ENCODE measurements at places on chromosomes 7 and 10.

DNA sequence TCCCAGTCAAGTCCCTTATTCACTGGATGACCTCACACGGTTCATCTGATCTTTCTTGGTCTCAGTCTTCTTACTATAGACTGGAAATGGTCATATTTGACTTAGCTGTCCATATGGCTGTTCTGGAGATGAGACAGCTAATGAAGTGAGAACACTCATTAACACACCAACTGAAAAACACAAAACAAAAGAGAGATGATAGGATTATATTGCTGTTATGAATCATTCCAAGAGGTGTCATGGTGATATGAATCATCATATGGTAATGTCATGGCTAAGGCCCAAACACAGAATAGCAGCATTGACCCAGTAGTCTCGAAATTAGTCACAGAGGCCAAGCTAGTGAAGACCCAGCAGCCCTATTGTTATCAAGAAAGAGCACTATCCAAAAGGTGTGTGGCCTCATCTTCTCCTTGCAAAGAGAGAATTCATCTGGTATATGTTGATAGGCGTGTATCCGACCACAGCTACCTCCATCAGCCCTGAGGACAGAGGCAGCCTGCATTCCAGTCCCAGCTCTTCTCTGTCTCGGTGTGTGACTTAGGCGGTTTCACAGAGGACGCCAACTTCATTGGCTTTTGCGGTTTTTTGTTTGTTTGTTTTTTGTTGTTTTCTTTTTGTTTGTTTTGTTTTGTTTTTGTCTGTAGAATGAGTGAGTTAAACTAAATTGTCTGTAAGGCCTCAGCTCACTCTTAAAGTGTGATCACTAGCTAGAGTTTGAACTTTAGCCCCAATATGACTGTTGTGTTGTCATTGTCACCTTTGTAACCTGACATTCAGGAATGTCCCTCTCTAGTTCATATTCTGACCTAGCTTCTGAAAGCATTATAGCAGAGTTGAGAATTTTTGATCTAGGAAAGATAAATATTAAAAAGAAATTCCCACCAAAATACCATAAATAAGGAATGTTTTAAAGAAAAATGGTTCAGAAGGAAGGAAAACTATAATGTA, 97.4 kb upstream of the PDCD4 start:
- DNase-seq = peak; percentile 82

DNA sequence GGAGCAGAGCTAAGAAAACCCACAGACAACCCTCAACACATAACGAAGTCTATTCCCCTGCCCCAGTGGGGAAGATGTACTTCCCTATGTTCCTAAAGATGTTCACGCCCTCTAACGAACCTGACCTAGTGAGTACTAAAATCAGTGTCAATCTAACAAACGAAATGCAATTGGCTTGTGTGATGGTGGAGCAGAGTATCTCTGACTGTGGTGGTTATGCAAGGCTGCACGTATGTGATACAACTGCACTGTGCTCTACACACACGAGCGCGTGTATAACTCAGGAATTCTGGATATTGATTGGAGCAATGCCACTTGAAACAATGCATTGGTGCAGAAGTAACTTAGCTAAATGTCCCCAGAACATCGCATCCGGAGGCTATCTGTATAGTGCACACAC, 1.3 kb downstream of the ANKRD16 start:
- no peak for DNase-seq

- peak; percentile 27 for DNase-seq
Measured at GRCh38 chr7:71752171-71752935, 620.4 kb downstream of the GALNT17 start.

- no peak for DNase-seq
Measured at GRCh38 chr10:125201108-125201524, 40.8 kb upstream of the CTBP2 start.

DNA sequence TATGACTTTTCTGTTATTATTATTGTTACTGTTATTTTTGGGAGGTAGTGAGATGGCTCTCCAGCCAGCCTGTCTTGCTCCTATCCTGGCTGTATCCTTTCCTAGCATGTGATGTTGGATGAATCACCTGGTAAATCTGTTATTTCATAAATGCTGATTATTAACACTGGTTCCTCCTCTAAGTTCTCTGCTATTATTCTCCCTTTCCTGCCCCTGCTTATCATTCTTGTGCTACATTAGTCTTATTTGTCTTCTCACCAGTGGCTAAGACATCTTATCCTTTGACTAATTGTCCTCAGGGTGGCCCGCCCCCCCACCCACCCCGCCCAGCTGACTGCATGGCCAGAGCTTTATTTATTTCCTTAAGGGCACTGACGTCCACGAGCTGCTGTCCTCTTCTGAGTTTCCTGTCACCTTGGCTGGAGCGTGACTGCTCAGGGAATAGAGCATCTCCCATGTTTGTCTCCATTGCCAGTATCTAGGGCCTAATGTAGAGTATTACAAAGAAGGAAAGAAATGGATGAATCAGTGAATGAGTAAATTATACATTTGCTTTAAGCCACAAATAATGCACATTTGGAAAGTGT, 110.1 kb upstream of the KLF6 start:
- DNase-seq = no peak

GRCh38 chr10:126928274-126928673, 23.0 kb downstream of the DOCK1 start:
- no peak for DNase-seq

DNA sequence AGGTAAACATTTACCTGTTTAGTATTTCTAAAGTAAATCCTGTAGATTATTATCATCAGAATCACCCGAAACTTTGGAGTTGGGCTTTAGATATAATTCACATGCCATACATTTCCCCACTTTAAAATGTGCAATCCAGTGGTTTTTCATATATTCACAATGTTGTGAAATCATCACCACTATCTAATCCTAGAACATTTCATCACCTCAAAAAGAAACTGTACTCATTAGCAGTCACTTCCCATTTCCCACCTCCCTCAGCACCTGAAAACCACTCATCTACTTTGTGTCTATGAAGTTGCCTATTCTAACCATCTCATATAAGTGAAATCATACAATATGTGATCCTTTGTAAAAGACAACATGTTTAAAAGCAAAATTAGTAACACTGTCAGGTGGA, 182.6 kb downstream of the FZD1 start:
- no peak for DNase-seq

DNA sequence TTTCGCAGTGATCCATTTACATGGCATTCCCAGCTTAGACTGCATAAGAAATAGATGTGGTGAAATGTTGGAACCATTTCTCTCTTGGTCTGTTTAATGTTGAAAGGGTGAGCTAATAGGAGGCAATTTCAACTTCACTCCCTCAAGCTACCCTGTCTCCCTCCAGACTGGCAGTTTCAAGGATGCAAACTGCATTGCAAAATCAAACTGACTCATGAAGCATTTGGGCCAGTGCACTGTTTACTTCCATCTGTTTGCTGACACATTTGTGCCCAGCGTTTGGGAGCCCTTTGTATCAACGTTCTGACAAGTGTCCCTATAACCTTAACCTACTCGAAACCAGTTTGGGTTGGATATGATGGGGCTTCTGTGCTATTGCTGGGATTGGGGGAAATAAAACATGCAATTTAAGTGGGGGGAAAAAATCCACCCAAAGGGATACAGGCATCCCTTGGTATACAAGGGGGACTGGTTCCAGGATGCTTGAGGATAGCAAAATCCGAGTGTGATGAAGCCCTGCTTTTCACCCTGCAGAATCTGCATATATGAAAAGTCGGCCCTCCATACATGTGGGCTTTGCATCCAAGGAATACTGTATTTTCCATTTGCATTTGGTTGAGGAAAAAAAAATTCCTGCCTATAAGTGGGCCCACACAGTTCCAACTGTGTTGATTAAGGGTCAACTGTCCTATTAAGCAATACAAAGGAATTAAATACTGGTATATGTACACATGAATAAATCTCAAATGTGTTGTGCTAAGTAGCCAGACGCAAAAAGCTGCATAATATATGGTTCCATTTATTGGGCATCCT, 15.6 kb downstream of the RHEB start:
- DNase-seq = no peak

DNA sequence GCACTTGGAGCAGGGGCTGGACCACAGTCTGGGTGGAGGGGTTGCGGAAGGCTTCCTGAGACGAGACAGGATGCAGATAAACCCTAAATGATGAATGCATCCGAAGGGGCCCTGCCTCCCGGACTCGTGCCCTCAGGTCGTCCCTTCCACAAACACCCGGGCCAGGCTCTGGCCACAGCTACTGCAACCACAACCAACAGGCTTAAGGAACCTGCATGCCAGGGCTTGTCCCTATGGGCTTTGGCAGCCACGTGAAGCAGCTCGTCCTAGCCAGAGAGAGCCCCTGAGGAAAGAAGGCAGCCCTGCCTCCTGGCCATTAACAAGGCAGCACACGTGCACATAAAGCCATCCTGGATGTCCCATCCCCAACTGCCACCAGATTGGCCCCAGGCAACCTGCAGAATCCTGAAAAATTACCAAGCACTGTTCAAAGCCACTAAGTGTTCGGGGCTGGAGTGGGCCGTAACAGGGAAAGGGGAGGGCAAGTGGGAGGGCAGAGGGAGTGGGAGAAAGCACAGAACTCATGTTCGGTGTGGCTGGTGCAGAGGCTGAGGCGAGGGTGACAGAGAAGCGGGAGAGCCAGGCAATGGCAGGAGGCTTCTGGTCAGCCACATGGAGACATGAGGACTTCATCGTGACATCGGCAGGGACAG, 62.7 kb downstream of the MAD1L1 start:
- DNase-seq = no peak

DNA sequence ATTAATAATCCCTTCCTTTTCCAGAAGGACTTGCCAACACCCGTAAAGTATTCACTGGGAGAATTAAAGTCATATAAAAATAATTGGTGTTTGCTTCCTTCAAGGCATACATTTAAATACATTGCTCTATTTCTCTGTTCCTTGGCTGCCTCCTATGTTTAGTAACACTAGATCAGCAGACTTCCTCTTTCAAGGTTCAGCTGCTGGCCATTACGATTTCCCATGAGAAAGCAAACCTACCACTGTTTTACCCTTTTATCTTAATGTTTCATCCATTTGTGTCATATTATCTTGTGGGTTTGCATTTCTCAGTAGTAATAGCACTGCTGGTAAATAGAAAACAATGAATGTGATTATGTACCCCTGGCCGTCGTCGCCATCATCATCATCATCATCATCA, 313.8 kb upstream of the BMPER start:
- no peak for DNase-seq

DNA sequence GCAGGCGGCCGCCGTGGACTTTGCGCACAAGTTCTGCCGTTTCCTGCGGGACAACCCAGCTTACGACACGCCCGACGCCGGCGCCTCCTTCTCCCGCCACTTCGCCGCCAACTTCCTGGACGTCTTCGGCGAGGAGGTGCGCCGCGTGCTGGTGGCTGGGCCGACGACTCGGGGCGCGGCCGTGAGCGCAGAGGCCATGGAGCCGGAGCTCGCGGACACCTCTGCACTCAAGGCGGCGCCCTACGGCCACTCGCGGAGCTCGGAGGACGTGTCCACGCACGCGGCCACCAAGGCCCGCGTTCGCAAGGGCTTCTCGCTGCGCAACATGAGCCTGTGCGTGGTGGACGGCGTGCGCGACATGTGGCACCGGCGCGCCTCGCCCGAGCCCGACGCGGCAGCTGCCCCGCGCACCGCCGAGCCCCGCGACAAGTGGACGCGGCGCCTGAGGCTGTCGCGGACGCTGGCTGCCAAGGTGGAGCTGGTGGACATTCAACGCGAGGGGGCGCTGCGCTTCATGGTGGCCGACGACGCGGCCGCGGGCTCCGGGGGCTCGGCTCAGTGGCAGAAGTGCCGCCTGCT, 14.1 kb downstream of the SH2B2 start:
- no peak for DNase-seq

DNA sequence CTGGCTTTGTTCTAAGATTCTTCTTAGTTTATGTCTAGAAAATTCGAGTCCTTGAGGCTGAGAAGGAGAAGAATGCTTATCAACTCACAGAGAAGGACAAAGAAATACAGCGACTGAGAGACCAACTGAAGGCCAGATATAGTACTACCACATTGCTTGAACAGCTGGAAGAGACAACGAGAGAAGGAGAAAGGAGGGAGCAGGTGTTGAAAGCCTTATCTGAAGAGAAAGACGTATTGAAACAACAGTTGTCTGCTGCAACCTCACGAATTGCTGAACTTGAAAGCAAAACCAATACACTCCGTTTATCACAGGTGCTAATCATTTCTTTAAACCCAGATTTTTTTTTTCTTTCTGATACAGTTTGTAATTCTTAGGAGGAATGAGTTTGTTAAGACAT, 6.7 kb downstream of the CEP55 start:
- no peak for DNase-seq

GRCh38 chr10:71964098-71964742, at the start of gene CHST3:
TSS of gene CHST3 (plus strand) at chr10:71964395. CDS start at chr10:72005843, 41,448 bp downstream.
- no peak for DNase-seq

DNA sequence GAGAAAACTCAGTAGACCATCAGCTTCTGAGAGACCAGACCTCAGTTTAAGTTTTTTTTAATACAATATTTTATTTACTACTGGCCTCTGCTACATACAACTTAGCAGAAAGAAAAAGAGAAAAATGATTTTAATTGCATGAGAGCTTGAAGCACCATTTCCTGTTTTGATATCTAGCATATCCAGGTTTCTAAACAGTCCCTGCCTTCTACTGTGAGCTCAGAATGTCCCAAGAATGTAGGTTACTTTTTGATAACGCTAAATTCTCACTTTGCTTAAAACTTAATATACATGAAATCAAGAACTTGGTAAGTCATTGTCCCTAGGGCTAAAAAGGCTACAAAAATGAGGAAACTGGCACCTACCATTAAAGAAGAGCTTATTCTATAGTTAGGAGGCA, 7.0 kb downstream of the TMEM243 start:
- no peak for DNase-seq

DNA sequence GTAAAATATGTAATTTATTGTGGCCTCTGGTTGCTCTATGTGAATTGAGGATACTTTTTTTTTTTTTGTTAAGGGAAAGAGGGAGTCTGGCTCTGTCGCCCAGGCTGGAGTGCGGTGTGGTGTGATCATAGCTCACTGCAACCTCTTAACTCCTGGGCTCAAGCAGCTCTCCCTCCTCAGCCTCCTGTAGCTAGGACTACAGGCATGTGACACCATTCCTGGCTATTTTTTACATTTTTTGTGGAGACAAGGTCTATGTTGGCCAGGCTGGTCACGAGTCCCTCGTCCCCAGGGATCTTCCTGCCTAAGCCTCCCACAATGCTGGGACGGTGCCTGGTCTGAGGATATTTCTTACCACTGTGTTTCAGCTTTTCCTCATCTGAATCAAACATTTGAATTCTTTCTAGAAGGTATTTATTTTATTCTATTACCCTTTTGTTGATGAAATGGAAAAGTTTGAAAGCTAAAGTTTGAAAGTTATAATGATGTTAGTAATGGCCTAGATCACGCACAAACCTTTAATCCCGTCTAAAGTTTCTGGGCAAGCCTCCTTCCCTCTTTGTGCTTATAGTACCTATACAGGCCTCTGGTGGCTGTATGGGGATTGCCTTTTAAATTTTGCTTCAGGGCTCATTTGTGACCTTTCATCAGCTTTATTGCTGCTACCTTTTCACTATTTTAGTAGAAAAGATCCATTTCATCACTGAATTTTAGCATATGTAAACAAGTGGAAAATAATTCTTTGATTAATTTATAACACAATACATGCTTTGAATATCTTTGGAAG, 2.0 kb downstream of the IFRD1 start:
- DNase-seq = no peak

Measured in stimulated activated effector memory CD8-positive, alpha-beta T cell treated with anti-CD3 and anti-CD28 coated beads, Interleukin-12 subunit alpha, Interleukin-12 subunit beta, amount 100 ng/mL, for 72 hours (primary cell).